ENCODE measurements at places on chromosomes 6 and 20.

DNA sequence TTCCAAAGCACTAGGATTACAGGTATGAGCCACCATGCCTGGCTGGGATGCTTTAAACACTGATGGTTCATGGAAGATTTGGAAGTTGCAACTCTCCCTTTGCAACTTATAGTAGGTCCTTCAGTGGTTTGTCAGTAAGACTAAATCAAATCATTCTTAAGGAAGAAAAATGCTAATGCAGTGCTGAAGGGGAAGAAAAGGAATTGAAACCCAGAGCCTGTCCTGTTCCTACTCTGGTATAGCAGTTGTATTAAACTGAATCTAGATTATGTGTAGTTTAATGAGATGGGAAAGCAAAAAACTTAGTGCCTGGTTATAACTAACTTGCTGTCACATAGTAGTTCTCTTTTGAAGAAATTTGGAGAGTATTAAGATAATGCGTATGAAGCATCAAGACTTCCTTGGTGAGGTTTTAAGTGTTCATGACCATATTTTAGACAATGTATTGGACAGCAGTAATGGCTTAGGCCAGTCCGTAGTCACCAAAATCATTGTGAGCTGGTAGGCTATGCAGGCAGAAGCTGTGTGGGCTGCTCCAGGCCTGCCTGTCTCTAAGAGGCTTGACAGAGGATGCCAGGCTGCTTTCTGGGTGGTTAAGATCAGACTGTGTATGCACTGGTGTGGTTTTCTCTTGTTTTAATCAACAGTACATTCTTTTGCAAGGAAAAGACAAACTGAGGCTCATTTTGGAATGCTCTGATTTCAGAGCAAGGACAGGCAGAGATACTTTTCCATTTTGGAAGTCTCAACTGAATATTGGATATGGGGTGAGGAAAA lies 14.0 kb downstream of the PAQR8 start:
- no peak for DNase-seq

DNA sequence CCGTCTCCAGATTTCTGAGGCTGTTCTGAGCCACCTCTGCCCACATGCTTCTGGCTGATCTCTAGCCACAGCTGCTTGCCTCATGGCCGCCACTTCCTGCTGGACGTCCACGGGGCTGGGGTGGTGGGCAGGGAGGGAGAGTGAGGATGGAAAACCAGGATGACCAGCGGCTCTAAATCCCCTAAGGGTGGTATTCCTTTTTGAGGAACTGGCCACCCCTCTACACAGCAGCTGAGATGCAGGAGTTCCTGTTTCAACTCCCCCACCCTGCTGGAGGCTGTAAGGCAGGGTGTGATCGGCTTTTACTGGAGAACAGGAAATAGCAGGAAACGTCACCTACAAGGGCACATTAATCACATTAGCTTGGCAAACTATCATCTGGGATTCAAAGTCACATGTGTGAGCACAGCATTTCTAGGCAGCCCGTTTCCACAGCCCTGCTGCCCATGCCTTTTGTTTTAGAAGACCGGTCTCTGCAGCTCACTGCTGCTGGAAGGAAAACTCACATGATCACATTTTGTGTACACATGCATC lies 181.6 kb upstream of the ECI2 start:
- DNase-seq = no peak

DNA sequence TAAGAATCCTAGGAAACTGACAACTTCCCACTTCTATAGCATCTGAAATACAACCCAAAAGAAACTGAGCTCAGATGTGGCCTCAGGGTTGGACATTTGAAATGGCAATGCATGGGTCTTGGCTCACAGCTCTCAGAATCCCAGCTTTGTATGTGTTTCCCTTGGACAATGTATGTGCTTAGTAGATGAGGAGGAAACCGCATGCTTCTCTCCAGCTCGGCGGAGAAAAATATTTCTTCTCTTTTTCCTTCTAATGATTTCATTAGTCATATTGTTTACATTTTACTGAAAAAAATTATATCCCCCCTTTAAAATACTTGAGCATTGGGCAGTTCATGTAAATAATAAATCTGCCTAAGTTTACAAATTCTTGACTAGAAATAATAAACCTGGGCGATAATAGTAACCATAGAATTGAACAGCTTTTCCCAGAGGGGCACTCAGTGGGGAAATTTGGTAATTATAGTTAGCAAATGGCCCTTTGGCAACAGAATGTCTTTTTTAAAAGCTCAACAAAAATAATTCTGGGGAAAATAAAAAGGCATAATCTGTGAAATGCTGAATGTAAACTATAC lies 55.3 kb downstream of the PFDN4 start:
- DNase-seq = no peak

DNA sequence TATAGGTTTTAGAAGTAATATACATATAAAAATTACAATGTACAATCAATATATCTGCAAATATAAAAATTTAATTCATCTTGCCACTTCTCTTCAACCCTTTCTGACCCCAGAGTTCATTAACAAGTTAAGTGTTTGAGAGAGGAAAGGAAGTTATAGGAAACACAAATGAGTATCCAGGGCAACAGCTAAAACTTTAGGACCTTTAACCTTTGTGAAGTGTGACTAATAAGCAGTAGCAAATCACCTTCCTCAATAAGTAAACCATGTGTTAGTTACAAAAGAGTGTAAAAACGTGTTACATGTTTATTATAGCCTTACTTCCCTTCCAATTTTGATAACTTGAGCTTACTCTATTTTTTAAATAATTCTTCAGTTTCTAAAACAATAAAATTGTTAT lies 73.4 kb upstream of the SIM1 start:
- DNase-seq = no peak

DNA sequence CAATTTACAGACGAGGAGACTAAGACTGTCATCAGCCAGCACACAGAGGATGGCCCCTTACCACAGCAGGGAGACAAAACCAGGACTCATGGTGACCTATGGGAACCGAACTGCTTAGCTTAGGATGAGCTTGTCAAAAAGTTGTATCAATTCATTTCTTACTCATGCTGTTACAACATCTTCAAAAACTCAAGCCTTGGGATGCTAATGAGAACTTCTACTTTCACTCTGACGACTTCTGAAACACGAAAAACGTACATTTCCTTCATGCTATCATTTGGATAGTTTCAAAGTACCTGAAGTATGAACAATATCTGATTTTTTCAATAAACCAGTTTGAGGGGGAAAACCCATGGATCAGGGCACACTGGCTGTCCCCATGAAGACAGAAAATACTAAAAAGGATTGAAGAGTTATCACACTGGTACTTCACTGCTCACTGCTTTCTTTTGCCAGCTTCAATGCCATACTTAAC lies 31.9 kb downstream of the HIVEP2 start:
- no peak for DNase-seq

- DNase-seq = no peak
Measured at GRCh38 chr6:167963589-167964057, 33.8 kb upstream of the KIF25 start.

GRCh38 chr6:111157412-111157811 lies 70.1 kb downstream of the SLC16A10 start:
- no peak for DNase-seq

GRCh38 chr20:1633535-1633934 lies 13.7 kb upstream of the SIRPB1 start:
- DNase-seq = no peak

DNA sequence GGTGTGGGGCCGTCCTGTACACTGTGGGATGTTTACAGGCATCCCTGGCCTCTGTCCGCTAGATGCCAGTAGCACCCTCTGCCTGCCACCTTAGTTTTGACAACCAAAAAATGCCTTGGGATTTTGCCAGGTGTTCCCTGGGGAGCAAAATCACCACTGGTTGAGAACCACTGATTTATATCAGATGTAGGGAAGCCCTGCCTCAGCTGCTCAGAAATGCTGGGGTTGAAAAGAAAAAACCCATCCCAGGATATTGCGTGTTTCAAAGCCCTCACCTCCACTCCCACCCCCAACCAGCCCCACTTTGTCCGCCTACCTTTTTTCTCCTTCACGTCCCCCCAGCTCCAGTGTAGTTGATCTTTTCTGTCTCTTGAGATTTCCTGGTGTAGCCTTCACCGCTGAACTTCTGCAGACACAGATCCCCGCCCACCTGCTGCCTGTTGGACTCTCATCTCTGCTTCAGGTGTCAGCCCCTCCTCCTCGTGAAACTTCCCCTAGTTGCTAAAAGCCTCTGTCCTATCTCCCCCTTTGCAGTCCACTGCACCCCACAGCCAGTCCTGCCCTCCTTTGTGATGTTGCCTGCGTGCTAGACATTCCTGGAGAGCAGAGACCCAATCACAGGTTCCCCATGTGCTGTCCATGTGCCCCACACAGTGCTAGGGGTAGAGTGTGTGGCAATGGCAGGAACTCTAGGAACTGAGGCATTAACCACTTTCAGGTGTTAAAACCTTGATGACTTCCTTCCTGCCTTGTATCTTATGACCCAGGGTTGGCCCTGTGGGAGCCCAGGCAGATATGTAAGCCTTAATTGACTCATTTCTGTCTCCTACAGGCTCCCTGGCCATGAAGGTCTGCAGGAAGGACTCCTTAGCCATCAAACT lies 98.9 kb downstream of the TBC1D7 start:
- peak; percentile 52 for DNase-seq

GRCh38 chr20:31663838-31664695 lies 26.4 kb downstream of the COX4I2 start:
- no peak for DNase-seq

DNA sequence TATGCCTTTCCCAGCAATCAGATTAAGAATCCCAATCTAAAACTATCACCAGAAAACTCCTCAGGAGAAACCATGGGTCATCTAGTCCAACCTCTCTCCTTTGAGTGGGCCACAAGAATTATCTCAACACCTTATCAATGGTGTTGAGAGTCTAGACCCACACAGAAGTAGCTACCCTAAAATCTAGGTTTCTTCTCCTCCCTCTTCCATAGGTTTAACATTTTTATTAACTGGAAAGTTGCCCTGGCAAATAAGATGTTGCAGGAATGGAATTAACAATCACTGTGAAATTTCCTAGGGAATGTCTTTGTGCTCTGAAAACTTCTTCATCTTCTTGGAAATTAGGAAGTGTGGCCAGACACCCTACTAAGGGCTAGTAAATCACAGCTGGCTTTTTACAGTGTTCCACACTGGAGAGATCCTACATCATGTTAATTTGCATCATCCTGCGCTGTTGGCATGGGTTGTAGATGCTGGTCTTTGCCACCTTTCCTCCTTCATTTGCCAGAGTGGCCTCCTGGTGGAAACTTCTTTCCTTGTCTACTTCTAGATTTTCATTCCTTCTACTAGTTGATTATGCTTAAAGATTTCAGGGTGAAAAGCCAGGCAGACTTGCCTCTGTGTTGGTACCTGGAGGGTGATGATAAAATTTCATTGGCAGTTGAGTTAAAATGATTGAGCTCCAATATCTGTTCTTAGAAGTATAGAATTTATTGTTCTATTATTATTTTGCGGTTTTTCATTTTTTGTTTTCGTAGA lies 2.7 kb downstream of the TNFAIP3 start:
- no peak for DNase-seq

DNA sequence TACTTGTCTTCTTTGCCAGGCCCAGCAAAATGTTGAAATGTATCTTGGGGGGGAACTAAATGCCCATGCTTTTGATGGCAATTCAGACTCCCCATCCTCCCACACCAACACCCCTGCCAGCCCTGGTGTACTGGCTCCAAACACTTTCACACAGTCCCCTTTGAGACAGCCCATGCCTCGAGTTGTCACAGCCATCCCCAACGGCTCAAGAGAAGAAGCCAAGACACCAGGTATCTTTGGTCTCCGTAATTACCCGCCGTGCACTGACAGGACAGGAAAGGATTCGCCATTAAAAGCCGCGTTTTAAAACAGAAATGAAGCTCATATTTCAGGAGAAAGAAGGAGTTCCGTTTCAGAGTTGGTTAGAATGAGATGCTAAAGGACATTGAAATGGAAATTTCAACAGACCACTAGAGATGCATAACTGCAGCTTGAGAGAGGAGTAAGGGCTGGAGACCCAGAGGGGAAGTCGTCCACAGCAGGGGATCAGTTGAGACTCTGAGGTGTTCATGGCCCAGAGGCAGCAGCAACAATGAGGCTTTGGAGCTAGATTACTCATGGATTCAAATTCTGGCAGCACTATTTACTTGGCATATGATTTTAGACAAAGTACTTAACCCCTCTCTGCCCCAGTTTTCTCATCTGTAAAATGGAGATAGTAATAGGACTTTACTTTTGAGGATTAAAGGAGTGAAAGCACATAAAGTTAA lies 63.5 kb upstream of the ADGRF1 start:
- no peak for DNase-seq

DNA sequence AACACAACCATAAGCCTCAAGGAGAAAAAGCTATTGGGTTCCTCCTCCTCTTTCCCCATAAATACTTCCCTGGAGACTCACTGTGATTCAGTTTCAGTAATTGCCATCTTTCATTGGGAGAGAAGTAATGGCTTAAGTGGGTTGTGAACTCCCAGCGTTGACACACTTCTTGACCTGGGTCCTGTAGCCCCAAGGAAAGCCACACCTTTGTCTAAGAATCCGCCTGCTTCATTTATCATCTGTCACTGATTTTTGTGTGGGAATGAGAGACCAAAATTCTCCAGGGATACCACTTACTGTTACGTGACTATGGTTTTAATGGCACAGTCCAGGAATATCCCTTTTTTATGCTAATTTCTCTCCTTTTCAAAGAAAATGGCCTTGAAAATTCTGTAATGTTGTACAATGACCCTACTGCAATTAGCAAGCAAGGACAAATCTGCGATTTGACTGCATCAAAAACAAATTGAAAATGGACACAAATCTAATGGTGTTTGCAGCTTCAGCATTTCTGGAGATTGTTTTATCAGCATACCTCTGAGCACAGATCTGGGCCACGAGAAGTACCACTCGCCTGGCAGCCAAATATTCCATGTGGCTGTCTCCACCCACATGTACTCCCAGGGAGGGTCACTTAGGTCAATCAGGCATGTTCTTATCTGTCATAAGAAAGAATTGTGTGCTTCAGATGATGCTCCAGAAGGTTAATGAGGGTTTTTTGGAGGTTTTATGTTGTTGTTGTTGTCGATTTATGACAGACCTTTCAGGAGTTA lies 29.8 kb downstream of the DCBLD1 start:
- DNase-seq = no peak
